NCI-H446 treated with DMSO at 0.1 percent for 48 hours (cell line): ENCODE measurements at places on chromosomes 3 and 15.

DNA sequence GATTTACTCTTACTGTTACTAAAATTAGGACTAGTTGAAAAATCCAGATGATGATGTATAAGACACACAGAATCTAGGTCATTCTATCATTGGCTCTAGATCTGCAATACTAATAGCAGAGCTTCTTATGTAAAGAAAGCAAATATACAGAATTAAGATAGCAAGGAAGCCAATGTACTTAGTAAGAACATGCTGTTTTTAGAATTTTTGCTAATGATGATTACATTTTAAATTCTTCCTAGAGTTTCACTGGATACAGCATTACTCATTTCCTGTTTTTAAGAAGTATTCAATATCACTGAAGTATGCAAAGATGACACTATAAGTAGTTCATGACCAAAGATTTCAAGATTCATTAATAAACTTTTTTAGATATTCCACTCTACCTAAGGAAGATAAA is 60.7 kb downstream of the CFAP20DC start:
- no peak for DNase-seq

- no peak for DNase-seq
Measured at GRCh38 chr15:35319354-35319753, 226.6 kb downstream of the DPH6 start.

- no peak for DNase-seq
Measured at GRCh38 chr3:171354706-171355582, 105.3 kb downstream of the TNIK start.

DNA sequence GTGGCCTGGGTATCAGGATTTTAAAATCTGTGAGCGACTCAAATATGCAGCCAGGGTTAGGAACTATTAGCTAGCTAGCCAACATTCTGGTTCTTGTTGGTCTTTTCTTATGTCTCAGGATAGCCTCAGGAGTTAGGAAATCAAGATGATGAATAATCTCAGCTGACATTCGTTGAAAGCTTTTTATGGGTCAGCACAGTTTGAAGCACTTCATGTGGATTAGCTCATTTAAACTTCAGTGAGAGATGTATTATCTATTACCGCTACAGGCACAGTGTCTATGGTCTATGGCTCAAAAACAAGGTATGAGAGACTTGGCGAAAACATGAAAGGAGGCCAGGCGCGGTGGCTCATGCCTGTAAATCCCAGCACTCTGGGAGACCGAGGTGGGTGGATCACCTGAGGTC is 187.5 kb upstream of the THRB start:
- DNase-seq = no peak

DNA sequence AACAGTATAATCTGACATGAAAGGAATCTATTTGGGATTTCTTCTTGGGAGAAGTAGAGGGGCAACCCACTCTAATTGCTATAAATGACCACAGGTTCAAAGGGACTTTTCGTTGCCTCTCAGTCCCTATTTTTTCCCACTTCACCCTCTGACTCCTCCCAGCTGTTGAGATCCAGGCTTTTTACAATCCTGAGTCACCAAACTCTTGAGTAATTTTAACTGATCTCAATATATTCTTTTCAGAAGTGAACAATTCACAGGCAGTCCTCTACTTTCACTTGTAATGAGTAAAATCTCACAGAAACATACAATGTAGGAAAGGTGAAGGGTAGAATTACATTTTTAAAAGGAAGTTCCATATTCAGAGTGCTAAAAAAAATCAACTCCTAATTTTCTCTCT is 44.6 kb downstream of the EIF4E3 start:
- DNase-seq = no peak

DNA sequence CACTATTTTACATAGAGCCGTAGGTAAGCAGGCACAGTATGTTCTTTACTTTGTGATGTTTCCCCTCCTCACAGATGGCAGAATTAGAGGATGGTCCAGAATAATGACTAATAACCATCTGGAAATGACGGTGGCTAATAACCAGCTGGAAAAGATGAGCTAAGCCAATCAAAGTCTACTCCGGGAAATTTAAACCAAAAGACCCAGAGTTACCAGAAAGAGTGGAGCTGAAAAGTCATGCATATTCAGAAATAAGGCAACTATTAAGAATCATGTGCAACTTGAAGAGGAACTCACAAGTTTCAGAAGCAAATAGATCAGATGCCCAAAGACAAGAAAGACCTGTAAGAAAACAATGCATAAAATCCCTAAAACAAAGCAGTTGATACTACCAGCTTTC is 33.6 kb downstream of the DMXL2 start:
- no peak for DNase-seq

- no peak for DNase-seq
Measured at GRCh38 chr3:111936191-111936841, 42.5 kb upstream of the ABHD10 start.

DNA sequence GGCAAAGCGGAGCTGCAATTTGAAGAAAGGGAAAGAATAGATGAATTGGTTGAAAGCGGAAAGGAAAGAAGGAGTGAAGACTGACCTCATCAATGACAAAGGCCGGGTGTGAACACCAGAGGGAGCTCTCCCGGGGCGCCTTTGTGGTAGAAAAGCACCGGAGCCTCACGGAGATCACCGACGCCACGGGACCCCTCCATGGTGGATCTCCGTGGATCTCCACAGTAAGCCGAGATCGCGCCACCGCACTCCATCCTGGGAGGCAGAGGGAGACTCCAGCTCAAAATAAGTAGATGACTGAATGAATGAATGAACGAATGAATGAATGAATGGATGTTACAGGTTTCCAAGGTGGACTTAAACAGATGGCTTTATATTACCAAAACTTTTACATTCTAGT is 25.0 kb downstream of the GPR160 start:
- DNase-seq = no peak
